Left renal cortex interstitium (tissue), 4 donors: ENCODE measurements at places on chromosomes 1 and 21. TPM values are rescaled to one million over a fixed set of nuclear protein-coding genes. Genes with fewer than 3 reads are reported as not detected.

GRCh38 chr1:201900476-201900875 is 11.8 kb downstream of the SHISA4 start:
- DNase-seq: no peak

Gene TDRD10
- polyA plus RNA-seq: 1.2 TPM

- DNase-seq: no peak
Measured at GRCh38 chr1:6419397-6419803, 319 bp downstream of the HES2 start.

DNA sequence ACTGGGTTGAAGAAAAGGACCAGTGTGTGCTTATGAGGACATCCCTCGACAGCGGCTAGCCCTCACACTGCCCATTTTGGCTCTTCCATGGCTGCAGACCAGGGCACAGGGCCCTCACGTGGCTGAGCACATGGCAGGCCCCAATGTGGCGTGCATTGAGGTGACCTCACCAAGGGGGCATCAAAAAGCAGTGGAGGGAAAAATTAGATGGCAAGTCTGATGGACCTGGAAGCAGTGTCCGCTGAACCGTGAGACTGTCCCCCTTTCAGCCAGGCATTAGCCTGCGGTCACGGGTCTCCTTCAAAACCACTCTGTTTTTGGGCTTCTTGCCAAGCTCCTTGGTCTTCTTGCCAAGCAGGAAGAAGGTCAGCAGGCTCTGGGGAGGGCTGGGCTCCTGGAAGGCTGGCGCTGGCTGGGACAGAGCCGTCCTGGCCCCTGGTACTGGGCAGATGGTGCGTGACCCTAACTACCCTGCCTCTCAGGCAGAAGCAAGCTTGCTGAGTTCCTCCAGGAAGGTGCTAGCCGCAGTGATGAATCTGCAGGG is 30.8 kb downstream of the TRIM67 start:
- no peak for DNase-seq

Gene OLIG2
- polyA plus RNA-seq: not detected

GRCh38 chr1:228101994-228102790 is 933 bp downstream of the C1orf35 start:
- DNase-seq: no peak

GRCh38 chr1:203453616-203454015 is 22.0 kb upstream of the PRELP start:
- no peak for DNase-seq

DNA sequence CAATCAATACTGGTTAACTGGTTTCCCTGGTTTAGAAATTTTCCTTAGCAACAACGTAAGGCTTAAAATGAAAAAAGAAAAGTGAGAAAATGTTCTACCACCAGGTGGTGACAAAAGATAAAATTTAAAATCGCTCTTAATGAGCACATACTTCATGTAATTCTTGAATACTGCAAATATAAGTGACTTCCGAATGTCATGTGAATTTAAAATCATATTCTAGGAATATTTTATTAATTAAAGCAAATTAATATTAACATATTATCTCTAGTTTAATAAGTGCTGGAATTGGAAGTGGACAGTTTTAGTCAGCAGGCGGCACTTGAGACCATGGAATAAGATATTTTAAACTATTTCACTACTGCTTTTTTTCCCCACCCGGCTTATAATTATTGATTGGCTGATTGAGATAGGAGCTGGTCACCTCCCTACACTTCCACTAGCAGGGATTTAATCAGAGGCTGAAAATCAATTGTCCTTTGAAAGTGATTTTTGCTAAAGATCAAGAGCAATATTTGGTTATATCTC is 5.0 kb upstream of the ADAMTS1 start:
- DNase-seq: peak; percentile 51

- DNase-seq: no peak
Measured at GRCh38 chr1:46547481-46548383, 3.7 kb downstream of the KNCN start.

Gene THEMIS2
- polyA plus RNA-seq: 2.5 TPM

GRCh38 chr1:226100436-226101391 is 38.2 kb downstream of the H3-3A start:
- no peak for DNase-seq

Gene PCBP3
- polyA plus RNA-seq: 1.8 TPM

DNA sequence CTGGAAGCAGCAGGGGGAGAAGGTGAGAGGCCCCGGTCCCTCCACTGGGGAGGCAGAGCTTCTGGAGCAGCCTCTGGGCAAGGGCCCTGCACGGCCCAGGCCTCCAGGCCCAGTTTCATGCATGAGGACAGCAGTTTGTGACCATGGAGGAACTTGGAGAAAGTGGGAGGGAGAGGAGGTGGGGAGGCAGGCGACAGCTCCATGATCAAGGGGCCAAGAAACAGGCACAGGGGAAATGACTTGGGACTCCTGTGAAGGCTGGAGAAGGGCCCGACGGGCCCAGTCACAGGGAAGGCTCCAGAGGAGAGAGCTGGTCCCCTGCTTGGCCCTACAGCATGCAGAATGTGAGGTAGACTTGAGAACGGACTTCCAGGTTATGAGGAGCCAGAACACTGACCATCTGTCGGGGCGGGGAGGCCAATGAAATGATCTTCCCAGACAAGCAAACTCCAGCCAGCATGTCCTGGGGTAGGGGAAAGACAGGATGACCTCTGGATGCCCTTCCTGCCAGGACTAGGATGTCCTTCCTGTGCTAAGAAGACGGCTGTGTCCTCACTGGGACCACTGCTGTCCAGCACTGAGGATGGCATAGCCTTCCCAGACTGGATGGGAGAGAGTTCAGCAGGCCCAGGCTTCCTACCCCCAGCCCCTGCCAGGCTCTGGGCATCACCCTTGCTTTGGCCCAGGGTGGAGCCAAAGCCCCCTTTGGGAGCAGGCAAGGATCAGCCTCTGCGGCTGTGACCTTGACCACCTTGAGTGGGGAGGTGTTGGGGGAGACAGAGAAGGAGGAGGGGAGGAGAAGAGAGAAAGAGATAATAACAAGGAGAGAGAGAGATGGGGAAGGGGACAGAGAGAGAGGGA is 548.2 kb downstream of the PTPRU start:
- no peak for DNase-seq

DNA sequence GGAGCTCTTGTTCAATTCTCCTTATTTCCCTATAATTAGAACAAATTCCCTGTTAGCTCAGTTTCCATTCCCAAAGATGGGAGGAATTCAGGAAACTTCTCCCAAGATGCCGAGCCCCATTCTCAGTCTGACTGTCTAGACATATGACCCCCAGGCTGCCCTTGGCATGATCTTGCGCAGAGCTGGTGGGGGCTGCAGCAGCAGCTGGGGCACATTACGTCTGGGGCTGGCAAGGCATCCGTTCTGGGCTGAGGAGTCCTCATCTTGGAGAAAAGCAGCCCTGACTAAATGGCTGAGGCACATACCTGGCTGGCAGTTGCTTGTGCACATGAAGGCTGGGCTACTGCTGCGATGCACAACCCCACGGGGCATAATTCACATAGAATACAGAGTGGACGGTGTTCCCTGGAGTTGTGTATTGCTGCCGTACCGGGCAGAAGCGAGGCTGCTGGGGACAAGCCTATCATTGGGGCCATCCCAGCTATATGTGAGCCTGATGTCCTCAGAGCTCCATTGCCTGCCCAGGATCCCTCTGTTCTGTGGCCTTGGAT is 36.4 kb upstream of the TRABD2B start:
- no peak for DNase-seq

DNA sequence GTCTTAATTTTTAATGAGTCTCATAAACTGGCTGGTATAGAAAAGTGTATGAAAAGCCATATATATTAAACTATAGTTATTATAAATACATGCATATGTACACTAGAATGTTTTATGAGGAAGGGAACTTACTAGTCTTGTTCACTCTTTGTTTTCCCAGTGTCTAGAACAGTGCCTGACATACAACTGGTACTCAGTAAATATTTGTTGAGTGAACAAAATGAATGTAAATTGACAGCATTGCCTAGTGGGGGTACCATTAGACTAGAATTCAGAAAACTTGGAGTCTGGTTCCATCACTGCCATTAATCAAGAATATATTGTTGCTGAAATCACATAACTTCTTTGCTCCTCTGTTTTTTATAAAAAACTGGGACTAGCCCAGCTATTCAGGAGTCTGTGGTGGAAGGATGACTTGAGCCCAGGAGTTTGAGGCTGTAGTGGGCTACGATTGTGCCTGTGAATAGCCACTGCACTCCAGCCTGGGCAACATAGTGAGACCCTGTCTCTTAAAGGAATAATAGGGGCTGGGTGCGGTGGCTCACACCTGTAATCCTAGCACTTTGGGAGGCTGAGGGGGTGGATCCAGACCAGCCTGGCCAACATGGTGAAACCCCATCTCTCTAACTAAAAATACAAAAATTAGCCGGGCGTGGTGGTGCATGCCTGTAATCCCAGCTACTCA is 51.1 kb downstream of the NFIA start:
- DNase-seq: no peak

Gene DENND2C
- polyA plus RNA-seq: 3.5 TPM

Gene CFAP141
- not detected for polyA plus RNA-seq

- DNase-seq: no peak
Measured at GRCh38 chr1:201552941-201553351, 14.0 kb downstream of the NAV1 start.

DNA sequence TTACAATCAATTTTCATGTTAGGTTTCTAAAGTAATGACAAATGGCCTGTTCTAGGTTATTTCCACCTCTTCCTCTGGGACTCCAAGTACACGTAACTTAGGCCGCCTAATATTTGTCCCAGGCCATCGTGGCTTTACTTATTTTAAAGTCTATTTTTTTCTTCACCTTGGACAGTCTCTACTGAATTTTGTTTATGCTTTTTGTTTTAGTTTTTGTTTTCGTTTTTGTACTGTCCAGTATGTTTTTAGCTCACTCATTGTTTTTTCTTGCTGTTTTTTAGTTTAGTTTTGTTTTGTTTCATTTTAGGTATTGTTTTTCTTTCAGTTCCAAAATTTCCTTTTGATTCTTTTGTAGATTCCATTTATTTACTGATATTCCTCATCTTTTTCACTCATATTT is 187.7 kb upstream of the RNPC3 start:
- no peak for DNase-seq

DNA sequence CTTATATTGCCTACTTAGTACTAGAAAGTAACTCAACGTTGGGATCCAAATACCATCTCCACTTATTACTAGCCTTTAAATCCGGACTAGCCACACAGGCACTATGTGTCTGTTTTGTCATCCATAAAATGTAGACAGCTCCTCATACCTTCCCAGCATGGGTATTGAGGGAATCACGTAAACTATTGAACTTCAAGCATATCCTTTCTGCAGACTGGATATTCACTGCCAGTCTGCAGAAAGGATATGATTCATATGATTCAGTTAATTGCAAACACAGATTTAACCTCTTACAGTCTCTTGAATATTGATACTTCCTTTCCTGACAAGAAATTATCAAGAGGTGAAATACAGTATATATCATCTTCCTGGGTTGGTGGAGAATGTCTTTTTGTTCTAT is 186.0 kb downstream of the LEPR start:
- no peak for DNase-seq

Gene RNU11
- polyA plus RNA-seq: not detected

- no peak for DNase-seq
Measured at GRCh38 chr1:182629499-182630096, 25.4 kb upstream of the RGS16 start.

- no peak for DNase-seq
Measured at GRCh38 chr1:34278211-34278610, 101.5 kb downstream of the C1orf94 start.

DNA sequence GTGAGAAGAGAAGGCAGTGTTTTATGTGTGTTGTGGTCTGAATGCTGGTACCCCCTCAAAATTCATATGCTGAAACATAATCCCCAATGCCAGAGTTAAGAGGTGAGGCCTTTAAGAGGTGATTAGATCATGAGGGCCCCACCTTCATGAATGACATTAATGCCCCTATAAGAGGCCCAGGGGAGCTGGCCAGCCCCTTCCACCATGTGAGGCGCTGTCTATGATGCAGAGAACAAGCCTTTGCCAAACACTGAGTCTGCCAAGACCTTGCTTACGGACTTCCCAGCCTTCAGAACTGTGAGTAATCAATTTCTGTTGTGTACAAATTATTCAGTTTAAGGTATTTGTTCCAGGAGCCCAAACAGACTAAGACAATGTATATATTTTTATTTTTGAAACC is 20.2 kb downstream of the CAPZB start:
- DNase-seq: no peak

Gene RNF2
- 63.0 TPM for polyA plus RNA-seq

Gene BRINP2
- 0.14 TPM for polyA plus RNA-seq

DNA sequence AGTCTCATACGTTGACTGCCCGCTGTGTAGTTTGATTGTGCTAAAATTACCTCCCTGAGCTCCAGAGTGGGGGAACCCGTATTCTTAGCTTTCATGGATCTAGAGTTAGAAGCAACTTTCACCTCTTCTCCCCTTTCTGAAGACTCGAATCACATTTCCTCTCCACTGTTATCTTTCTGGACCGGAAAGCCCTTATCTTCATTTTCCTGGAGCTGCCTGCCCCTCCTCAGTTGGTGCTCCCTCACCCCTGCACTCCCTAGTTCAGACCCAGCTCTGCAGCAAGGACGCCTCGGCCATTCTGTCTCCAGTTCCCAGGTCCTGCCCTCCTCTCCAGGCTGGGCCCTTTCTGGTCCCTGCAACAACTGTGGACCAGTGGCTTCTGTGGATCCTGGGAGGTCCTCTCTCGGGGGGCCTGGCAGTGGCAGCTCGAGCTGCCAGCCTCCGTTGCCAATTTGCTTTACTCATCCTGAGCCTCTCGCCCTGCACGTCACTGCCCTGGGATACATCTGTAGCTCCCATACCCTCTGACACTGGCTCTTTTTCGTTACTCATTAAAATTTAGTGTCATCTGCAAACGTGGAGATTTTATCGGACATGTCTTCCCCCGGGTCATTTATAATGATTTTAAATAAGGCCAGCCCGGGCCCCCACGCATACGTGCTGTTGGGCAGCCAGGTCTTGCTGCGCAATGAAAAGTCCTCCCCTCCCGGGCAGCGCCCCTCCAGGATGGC is 141.5 kb upstream of the VAMP3 start:
- no peak for DNase-seq

DNA sequence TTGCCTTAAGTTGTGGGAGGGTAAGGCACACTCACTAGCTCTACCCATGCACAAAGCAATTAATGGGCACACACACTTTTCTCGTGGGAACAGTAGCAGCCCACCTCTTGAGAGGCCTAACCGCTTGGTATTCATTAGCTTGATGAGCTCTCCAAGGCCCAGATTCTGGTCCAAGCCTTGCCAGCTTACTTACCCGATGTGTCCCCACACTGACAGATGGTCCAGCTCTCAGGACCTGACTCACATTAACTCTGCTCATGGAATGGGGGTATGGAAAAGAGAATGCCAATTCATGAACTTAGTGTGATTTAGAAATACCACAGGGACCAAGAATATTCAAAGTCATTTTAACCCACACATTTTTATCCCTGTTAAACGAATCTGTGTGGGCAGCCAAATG is 106.8 kb upstream of the CACHD1 start:
- no peak for DNase-seq

- DNase-seq: no peak
Measured at GRCh38 chr1:207245124-207245523, 76.4 kb upstream of the CD55 start.
